Stimulated activated CD8-positive, alpha-beta memory T cell treated with anti-CD3 and anti-CD28 coated beads, Interleukin-15, amount 100 ng/mL, for 24 hours (primary cell): ENCODE measurements at places on chromosomes 4 and X.

DNA sequence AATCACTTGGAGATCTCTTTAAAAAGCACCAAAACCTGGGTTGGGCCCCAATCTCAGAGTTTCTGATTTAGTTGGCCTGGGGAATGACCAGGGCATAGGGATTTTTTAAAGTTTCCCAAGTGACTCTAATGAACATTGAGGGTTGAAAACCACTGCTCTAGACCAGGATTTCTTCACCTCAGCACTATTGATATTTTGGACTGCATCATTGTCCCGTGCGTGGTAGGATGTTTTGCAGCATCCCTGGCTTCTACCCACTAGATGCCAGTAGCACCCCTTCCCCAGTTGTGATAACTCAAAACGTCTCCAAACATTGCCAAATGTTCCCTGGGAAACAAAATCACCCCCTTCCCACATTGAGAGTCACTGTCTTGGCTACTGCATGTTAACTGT lies 61.8 kb downstream of the ATXN3L start:
- DNase-seq, result no peak

- DNase-seq, result no peak
Observed at GRCh38 chr4:187908731-187909130, 86.8 kb upstream of the ZFP42 start.

DNA sequence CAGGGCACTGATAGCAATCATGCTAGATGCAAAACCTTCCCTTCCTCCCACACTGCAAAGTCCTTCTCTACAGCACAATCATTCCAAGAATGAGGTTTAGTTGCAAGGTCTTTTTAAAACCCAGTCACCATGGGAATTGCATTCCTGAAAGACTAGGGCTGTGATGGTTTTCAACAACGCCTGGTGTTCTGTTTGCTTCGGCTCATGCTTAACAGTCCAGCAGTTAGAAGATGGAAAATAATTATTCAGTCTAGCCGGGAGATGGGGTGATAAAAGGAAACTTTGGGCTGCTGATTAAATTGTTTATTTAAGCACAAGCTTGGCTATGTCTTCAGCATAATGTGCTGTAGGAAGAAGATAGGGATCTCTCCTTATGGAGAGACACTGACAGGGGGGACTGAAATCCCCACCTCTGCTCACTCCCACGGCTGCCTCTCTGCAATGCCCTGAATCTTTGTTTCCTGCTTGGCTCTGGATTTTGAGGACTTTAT lies 211.4 kb downstream of the MID1IP1 start:
- DNase-seq, result no peak

GRCh38 chr4:128812442-128813235 lies 3.1 kb downstream of the JADE1 start:
- DNase-seq, result no peak

- DNase-seq, result no peak
Observed at GRCh38 chr4:54961357-54961975, 163.9 kb downstream of the KDR start.

GRCh38 chr4:131526686-131527085 lies 1622.4 kb upstream of the PCDH10 start:
- no peak for DNase-seq

DNA sequence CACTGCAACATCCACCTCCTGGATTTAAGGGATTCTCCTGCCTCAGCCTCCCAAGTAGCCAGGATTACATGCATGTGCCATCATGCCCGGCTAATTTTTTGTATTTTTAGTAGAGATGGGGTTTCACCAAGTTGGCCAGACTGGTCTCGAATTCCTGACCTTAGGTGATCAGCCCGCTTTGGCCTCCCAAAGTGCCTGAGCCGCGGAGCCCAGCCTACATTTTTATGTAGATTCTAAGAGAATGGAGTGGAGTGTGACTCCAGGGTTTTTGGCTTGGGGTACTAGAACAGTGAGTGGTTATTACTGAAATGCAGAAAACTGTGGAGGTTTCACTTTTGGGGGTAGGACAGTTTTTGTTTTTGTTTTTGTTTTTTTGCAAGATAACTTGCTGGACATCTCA lies 806.0 kb downstream of the ADGRL3 start:
- DNase-seq, result no peak

GRCh38 chr4:57103051-57103450 lies 7.1 kb downstream of the IGFBP7 start:
- DNase-seq, result no peak

DNA sequence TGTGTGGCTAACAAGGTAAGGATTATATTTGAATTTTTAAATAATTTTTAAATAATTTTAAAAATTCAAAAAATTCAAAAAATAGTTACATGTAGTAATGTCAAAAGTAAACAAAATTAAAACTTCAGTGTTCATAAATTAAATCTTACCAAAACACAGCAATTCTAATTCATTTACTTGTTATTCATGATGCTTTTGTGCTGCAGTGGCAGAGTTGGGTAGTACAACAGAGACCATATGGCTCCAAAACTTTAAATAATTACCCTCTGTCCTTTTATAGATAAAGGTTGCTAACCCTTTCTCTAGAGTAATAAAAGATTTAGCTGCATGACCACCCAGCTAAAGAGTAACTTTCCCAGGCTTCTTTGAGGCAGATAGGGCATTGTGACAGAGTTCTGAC lies 1355.6 kb downstream of the FSTL5 start:
- no peak for DNase-seq

DNA sequence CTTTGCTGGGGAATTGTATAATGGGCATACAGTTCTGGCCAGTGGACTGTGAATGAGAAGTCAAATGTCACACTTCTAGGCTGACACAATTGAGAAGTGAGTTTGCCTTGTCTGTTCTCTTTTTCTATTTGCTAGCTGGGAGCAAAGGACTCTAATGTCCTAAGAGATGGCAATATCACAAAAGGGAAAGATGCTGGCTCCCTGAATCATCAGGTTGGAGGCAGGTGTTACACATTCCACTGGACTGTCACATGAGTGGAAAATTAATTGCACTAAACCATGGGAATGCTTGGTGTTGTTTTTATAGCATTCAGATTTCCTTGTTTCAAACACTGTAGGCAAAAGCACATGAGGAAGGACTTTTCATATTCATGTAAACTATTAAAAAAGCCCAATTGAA lies 388.3 kb downstream of the ADAM29 start:
- DNase-seq, result no peak

DNA sequence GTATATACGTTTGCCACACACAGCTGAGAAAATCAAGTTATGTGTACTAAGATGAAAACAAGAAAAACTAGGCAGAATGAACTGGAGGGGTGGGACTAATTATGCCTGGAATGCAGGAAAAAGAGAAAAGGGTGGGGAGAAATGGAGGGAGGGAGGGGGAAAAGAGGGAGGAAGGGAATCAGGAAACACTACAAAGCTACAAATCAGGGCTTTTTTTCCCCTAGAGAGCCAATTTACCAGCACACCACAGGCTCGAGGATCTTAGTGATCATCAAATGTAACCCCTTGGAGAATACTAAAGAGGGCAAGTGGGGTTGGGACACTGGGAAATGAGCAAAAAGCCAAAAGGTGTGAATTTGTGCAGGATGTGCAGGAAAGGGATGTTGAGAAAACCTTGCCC lies 451.9 kb downstream of the SMARCA1 start:
- no peak for DNase-seq

GRCh38 chrX:141133272-141133671 lies 43.7 kb downstream of the LDOC1 start:
- no peak for DNase-seq

- DNase-seq, result no peak
Observed at GRCh38 chr4:107736037-107736436, 16.0 kb upstream of the PAPSS1 start.

DNA sequence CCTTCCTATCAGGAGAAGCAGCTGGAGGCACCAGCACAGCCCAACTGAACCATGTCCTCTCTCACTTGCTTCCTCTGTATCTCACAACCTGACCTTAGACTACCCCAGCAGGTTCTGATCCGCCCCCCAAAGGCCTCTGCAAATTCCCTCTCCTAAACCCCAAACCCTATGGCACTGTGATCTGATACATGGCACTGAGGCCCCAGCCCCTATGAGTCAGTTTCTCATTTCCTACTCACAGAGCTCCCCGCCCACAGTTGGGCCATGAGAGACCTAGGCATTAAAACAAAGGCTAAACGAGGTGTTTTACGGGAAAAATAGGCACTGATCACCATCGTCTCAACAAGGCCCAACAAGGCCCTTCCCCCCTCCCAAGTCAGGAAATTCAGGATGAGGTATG lies 19.1 kb downstream of the SASH3 start:
- no peak for DNase-seq

DNA sequence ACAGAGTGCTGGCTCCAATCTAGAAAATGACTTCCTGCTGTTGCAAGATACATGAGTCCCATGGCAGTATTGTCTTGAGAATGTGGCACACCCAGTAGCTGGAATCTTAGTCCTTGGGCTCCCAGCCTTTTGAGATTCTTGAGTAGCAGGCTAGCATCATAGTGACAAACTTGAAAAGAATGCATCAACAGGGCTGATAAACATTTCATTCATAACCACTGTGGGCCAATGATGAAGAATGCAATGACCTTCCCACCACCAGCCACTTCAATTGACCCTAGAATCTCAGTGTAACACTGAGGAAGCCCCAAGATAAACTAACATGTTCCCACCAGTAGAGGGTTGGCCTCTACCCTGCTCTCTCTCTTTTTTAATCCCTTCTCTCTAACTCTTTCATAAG lies 329.3 kb downstream of the GBA3 start:
- no peak for DNase-seq

GRCh38 chr4:11620861-11621260 lies 192.2 kb upstream of the HS3ST1 start:
- DNase-seq, result no peak

- DNase-seq, result no peak
Observed at GRCh38 chrX:55659931-55660330, 36.7 kb downstream of the FOXR2 start.
